SJSA1 (cell line): ENCODE measurements at places on chromosomes 6 and 20.

GRCh38 chr20:22690616-22691179 is 106.3 kb upstream of the FOXA2 start:
- DNase-seq = no peak

DNA sequence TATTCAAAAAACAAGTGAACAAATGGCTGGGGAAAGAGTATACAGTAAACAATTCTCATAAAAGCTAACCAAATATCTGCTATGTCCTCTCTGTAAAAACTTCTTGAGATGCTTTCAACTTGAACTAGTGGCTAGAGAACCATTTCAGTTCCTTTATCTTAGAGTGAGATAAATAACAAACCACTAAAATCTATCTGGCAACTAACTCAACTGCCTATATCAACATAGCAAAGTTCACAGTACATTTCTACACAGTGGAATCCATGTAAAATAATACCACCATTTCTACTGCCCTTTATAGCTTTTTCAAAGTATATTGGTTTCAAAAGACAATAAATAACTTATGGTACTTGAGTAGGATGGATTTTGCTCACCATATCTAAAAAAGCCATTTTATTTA is 95.1 kb downstream of the MMS22L start:
- no peak for DNase-seq

DNA sequence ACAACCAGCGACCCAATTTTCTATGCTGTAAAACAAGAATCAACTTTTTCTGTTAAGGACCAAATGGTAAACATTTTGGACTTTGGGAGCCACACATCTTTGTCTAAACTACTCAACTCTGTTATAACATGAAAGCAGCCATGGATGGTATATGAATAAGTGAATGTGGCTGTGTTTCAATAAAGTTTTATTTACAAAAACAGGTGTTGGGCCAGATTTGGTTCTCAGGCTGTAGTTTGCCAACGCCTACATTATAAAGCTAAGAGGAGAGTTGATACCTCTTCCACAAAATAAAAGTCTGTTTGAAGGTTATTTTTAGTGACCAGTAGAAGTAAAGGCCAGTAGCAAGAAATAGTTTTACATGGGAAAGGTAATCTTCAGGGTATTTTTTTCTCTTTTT is 60.4 kb upstream of the SDHAF4 start:
- DNase-seq = no peak

DNA sequence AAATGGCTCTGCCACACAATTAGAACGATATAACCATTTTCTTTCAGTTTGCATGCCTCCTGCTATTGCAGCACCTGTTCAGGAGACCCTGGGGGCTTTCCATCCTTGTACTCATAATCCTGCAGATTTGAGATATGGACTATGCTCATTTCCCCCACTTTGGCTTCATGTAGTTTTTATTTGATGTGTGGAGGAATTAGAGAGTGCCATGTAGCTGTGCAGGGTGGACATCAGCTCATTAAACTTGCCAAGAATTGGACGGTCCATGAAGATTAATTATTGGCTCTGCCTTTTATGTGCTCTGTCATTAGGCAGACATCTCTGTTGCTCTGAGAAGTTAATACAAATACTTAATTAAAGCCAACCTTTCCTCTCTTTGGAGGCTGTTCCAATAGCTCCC is 66.2 kb upstream of the CD83 start:
- no peak for DNase-seq

GRCh38 chr6:53302678-53303360 is 45.9 kb downstream of the ELOVL5 start:
- DNase-seq = peak; percentile 59

DNA sequence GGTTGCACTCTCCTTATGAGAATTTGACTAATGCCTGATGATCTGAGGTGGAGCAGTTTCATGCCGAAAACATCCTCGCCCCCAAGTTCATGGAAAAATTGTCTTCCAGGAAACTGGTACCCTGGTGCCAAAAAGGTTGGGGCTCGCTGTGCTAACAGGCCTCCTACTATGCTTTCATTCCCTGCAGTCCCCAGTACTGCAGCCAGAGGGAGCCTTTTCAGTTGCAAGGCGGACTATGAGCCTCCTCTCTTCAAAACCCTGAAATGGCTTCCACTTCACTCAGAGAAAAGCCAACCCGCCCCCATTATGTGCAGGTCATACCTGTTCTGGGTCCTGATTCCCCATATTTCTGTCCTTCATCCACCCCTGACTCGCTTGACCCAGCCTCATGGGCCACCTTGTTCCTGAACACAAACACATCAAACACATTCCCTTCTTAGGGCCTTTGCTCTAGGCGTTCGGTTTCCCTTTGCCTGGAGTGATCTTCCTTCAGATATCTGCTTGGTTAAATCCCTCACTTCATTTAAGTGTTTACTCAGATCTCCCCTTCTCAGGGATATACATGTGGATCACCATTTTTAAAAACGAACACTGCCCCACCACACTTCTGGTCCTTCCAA is 173.7 kb downstream of the PHACTR1 start:
- DNase-seq = no peak

- DNase-seq = peak; percentile 27
These were observed 134.0 kb downstream of the TAF4 start for GRCh38 chr20:61931476-61932198.

- DNase-seq = no peak
These were observed 4.7 kb downstream of the GSTA4 start for GRCh38 chr6:52990342-52990741.

GRCh38 chr6:19851241-19852089 is 14.3 kb downstream of the ID4 start:
- peak; percentile 48 for DNase-seq

DNA sequence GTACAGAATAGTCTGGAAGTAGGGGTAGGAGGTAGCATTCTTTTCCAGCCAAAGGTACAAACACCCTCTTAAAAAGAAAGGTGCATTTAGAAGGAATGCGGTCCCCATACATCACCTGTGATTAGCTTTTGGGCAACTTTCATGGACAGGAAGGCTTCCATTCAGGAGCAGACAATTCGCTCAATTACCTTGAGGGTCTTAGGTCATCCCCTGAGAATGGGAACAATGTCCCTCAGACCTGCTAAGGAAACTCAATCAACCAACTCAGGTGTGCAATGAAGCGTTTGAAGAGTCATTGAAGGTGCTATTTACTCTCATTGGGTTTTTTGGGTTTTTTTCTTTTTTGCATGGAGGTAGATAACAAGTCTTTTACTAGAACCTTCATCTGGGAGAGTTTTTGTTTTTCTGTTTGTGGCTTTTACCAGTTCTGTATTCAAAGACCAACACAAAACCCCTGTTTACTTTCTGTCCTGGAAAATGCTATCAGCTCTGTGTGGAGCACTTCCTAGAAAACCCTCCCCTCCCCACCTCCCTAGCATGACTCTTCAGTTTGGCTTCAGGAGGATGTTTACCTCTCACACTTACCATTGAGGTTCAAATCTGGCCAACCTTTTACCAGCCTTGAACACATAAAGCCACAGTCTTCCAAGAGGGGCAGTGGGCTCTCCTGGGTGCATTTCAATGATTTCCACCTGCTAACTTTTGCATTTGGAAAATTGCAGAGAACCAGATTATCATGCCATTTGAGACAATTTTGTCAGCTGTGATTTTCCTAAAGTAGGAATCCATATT is 271.2 kb upstream of the PRDM1 start:
- DNase-seq = no peak

DNA sequence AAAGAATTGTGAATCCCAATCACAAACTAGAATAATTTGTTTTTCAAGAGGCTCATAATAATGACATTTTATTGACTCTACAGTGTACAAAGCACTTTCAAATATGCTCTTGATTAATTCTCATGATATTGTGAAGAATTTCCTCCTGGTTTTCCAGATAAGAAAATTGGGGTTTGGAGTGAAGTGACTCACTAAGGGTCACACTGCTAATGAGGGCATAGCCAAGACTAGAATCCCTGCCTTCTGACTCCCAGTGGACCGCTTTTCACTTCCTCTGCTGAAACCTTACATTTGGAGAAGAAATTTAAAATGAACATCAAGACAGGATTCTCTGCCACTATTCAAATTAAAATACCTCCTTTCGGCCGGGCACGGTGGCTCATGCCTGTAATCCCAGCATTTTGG is 38.3 kb upstream of the LTV1 start:
- DNase-seq = no peak

DNA sequence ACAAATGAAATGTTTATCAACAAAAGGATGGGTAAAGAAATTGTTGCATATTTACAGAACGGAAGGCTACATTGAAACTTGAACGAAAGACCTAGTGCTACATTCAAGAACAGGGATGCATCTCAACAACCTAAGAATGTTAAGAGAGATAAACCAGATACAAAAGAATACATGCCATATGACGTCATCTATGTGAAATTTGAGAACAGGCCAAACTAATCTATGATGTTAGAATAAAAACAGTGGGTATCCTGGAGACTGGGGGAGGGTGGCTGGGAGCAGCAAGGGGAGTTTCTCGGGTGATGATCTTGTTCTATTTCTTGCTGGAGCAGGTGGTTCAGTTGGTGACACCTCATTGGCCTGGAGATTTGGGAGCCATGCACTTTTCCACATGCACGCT is 81.5 kb downstream of the SULF2 start:
- DNase-seq = no peak
